ENCODE measurements at places on chromosomes 7 and 10.
A peak's percentile ranks its signal among the peaks of the same experiment; 100 is the strongest.

DNA sequence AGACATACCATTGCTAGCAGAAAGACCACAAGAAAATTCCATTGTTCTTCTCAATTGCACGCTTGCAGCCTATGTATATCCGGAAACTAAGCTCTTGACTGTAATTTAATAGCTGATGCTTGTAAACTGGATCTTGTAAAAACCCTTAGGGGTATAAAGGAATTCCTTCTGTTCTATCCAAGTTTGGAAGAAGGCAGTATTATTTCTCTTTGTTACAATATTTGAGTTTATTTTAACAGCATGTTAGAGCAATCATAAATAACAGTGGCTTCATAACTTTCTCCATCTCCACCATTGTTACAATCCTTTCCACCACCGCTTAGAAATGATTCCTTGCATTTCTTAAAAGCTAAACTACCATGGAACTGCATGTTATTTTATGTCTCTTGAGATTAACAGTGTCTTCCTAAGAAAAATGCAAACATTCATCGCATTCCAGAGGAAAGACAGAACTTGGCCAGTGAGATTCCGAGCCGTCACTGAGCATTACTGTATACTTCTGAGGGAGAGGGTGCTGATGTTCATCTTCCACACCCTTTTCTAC lies 92.5 kb downstream of the TRIL start:
- no peak for DNase-seq

DNA sequence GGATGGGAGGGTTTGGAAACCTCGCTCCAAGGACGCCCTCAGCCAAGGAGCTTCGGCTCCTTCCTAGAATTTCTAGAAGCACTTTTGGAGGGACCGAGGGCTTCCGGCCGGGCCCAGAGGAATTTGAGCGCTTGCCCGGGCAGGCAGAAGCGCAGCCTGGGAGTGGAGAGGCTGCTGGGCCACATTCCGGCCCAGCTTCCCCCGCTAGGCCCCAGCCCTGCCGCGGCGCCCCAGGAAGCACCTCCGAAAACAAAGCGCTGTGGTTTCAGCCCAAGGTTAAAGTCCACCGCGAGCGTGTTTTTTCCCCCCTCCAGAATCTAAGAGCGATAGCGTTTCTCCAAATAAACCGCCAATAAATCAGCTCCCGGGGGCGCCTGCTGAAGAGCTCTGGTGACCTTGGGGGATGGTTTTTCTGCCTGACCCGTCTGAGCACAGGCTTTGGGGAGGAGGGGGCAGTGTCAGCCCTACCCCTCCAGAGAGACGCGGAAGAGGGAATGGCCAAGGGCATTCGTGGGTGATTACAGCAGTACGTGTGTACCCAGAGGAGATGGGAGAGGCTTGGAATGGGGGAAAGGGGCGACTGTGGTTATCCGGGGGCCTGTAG lies 5.7 kb upstream of the TNRC18 start:
- peak; percentile 52 for DNase-seq

DNA sequence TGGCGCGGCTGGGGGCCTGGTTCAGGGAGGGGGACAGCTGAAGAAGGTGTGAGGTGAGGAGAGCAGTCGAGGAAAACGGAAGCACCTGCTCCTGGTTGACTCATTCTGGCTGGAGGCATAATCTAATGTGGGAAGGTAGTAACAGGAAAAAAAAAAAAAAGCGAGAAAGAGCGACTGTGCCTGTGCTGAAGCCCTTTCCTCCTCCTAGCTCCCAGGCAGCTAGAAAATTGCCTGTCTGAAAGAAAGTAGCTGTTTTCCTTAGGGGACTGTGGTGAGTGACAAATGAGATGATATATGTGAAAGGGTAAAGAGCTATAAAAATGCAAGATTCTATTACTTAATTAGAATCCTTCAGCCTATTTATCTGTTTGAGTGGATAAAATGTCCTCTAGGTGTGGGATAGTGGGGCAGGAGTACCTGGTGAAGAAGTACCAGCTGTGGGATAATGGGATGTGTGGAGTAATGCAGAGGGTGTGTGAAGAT lies 4.9 kb upstream of the MEST start:
- no peak for DNase-seq

GRCh38 chr7:22654831-22655230 lies 72.2 kb upstream of the IL6 start:
- DNase-seq: no peak

DNA sequence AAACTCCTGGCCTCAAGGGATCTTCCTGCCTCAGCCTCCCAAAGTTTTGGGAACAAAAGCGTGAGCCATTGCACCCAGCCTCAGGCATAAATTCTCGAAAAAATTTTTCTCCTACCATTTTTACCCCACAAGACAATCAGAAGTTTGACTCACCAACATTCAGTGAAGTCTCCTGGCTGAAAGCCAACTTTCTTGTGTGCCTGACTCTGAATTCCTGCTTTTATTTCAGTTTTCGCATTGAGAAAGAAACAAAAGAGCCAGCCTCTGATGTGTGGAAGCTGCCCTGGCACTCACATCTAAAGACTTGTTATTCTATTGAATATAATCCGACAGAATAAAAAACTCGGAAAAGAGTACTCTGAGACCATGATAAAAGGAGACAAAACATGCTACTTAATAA lies 402.9 kb downstream of the MAGI2 start:
- DNase-seq: no peak

DNA sequence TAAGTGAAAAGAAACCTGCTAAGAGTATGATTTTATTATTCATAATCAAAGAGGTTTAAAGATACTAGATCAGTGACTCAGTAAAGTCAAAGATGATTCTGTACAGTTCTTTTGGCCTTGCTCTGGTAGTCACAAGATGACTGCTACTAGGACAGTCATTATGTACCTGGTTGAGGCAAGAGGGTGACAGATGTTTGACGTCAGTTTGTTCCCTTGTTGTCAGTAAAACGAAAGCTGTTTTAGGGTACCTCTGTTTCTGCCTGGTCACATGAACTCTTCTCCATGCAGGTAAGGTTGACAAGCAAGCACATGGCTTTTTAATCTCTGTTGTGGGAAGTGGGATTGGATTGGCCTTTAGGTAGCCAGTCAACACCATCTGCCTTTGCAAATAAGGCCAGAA lies 308.0 kb downstream of the EXOC4 start:
- DNase-seq: no peak

GRCh38 chr10:29618341-29619171 lies 16.2 kb downstream of the SVIL start:
- peak; percentile 43 for DNase-seq

DNA sequence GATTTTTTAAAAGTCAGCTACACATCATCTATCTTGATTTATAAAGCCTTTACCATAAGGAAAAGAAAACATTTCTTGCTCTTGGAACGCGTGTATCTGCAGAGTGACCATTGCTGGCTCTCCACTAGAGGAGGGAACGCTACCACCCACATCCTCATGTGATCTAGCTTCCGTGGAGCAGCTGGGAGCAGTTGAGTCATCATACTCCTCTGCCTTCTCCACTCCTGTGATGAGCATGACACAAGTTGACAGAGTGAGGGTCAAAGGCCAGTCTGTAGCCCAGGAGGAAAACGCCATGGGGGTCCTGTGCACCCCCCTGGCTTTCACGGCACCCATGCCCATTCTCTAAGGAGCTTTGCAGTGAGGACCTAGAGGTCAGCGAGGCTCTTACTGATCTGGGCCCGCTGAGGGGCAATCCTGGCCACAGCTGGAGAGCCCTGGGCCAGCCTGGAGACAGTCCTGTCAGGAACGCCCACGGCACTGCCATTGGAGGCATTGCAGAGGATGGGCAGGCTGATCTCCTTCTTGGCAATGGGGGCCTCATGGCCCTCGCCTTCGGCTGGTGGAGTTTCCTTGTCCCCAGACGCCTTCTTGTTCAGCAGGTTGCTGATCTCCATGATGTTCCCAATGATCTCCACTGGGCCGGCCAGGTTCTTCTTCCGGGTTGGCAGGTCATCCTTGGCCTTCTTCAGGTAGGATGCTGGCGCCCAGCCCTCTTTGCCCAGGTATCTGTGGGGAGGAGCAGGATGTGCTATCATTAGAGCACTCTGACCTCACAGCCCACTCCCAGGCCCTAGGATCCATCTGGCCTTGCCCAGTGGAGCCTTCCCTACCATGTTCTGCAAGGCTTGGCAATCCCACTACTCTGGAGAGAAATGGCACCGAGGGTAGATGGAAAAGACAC lies 119.2 kb downstream of the NEURL1 start:
- DNase-seq: no peak

- no peak for DNase-seq
Observed at GRCh38 chr10:87760195-87760905, 57.7 kb downstream of the ATAD1 start.
